BJ (cell line): ENCODE measurements at places on chromosomes 16 and 17. TPM values are rescaled to one million over a fixed set of nuclear protein-coding genes. Genes with fewer than 3 reads are reported as not detected.

DNA sequence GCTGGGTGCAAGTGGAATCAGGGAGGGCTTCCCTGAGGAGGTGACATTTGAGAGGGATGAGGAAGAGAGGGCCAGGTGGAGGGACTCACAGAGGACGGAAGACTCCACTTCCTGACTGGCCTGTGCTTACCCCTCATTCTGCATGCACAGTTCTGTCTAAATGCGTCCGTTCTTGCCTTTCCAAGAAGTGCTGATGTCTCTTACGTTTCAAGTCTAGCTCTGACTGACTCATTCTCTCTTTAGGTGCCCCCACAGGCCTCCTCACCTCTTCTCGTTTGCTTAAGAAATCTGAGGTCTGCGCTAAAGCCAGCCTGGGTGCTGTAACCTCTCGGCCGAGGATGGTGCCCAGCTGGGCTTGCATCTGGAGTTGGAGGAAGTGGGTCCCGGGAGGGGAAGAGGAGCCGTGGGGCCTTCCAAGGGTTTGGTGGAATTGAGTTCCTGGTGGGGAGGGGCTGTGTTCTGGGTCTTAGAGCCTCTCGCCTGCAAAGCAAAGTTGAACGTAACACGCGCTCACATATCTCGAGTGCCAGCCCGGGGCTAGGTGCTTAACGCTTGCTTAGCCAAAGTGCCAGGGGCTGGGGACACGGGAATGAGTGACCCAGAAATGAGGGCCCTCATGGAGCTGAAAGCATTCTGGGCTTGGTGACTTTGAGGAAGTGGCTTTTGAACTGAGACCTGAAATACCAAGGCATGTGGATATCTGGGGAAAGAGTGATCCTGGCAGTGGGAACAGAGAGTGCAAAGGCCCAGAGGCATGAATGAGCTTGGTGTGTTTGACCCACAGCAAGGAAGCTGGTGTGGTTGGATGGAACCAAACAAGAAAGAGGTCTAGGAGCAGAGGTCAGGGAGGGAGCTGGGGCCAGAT, 4.8 kb downstream of the IL4R start:
- DNase-seq, result no peak

GRCh38 chr16:66481081-66481942, 54.2 kb downstream of the BEAN1 start:
- DNase-seq, result no peak

DNA sequence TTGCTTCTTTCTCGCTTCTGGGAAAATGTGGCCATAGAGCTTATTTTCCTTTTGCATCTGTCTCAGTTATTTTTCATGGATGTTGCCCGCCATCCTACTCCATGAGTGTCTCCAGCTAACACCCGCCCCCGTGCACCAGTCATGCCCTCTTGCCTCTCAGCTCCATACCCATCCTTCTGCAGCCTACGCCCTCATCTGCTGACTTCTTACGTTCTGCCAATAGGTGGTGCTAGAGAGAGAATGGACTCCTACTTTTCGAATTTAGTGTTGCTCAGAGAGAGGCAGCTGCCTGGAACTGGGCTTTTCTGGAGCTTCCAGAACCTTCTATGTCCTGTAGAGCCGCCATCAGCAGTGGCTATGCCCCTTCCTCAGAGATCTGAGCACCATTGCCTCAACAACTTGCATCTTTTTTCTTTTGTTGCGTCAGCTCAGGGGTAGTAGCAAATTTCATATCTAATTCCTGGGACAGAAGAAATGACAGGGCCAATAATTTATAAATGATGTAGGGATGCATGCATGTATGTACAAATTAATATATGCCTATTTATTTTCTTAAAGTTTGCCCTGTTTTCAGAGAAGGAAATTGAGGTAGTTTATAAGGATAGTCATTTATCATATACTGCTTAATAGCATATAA, 119.7 kb upstream of the MYOCD start:
- no peak for DNase-seq

- DNase-seq, result no peak
These were observed 7.5 kb downstream of the IFI35 start for GRCh38 chr17:43014020-43014648.

GRCh38 chr16:50386774-50387173, 18.0 kb upstream of the BRD7 start:
- no peak for DNase-seq

DNA sequence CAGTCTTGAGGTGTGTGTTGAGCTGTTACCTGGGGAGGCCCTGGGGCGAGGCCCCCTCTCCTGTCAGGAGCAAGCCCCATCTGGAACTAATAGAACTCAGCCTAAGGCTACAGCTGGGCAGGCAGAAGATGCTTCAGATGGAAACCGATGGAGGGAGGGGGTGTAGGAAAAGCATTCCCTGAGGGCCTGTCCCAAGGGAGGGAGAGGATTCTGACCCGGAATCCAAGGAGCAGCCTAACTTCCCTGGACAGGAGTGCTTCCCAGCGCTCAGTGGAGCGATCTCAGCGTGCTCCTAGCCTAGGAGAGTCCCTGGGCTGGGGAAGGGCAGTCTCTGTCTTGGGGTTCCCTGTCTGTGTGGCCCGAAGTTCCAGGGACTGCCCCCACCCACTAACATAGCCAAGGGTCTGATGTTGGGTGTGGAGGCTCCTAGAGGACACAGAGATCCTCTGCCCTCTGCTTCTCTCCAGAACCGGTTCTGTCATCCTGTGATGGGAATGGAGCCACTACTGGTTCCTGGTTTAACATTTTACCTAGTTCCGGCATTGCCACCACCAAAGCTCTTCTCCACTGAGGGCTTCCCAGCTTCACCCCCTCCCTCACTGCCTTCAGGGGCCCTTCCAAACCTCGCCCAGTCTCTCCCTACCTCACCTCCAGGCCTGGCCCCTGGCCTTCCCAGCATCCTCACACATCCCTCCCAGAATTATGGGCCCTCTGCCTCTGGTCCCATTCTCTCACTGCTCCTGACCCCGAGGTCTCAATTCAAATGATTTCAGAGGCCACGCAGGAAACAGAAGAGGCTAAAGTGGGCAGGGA, 58.7 kb downstream of the RTN4RL1 start:
- no peak for DNase-seq

GRCh38 chr17:55134486-55135157, 130.1 kb upstream of the HLF start:
- no peak for DNase-seq

KRT16 gene
- polyA plus RNA-seq, result 1.6 and 1.8 TPM in 2 replicates

- no peak for DNase-seq
These were observed 1.4 kb upstream of the QRICH2 start for GRCh38 chr17:76309461-76309860.

GRCh38 chr16:732332-732731, 5.4 kb downstream of the HAGHL start:
- no peak for DNase-seq

DNA sequence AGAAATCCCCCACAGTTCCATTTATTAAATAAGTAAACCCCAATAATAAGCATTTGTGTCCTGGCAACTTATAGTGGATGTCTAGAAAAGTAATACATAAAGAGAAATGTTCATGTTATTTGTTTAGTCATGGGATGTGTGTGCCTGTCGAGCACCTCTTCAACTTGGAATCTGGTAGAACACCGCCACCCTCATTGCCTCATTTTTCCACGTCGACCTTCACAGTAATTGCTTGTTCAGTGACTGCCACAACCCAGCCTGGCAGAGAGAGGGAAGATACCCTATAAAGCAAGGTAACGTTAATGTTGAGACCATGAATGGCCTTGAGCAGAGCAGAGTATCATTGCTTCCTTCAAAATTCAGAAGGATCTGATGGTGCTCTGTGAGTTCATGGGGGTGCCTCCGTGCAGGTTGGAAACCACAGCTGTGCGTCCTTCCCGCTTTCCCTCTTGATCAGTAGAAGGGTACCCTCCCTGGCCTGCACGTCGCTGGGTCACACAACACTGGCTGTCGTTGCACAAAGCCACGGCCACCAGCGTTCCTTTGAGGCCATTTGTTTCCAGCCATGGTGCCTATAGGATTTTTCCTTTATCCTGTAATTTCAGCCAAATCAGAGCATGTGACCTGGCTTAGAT, 3.7 kb upstream of the DNASE1 start:
- DNase-seq, result no peak

GRCh38 chr16:2469399-2470233, 1.5 kb upstream of the NTN3 start:
- no peak for DNase-seq

- no peak for DNase-seq
These were observed 662 bp downstream of the PGS1 start for GRCh38 chr17:78379131-78379491.
